MV-4-11 (cell line): ENCODE measurements at places on chromosomes 12 and 14.

- DNase-seq = no peak
Observed at GRCh38 chr12:94284859-94285258, 136.5 kb downstream of the PLXNC1 start.

- DNase-seq = no peak
Observed at GRCh38 chr14:22835505-22835904, 880 bp upstream of the MMP14 start.

- DNase-seq = peak; percentile 78
Observed at GRCh38 chr12:55915482-55915859, 12.2 kb downstream of the PYM1 start.

- DNase-seq = no peak
Observed at GRCh38 chr14:65703996-65704395, 291.5 kb downstream of the FUT8 start.
